HT1080 (cell line): ENCODE measurements at places on chromosomes 6 and 20. TPM values are rescaled to one million over a fixed set of nuclear protein-coding genes. Genes with fewer than 3 reads are reported as not detected.

PLA2G7 gene
- not detected in 2 replicates for total RNA-seq

SLC35D3 gene
- 0.07 TPM in 1 of 2 replicates, not detected in the other for total RNA-seq

NKX2-4 gene
- total RNA-seq, result 1.8 and 3.1 TPM in 2 replicates

CST5 gene
- not detected in 2 replicates for total RNA-seq

OR2B6 gene
- total RNA-seq, result not detected in 2 replicates

DEFB124 gene
- total RNA-seq, result not detected in 2 replicates

HLA-DOA gene
- total RNA-seq, result not detected in 2 replicates

GSTA3 gene
- total RNA-seq, result not detected in 2 replicates

ENPP1 gene
- 17.9 and 24.7 TPM in 2 replicates for total RNA-seq

RIMS1 gene
- total RNA-seq, result 0.06 and 0.07 TPM in 2 replicates

MLIP gene
- not detected in 2 replicates for total RNA-seq

MCCD1 gene
- not detected in 2 replicates for total RNA-seq

DNA sequence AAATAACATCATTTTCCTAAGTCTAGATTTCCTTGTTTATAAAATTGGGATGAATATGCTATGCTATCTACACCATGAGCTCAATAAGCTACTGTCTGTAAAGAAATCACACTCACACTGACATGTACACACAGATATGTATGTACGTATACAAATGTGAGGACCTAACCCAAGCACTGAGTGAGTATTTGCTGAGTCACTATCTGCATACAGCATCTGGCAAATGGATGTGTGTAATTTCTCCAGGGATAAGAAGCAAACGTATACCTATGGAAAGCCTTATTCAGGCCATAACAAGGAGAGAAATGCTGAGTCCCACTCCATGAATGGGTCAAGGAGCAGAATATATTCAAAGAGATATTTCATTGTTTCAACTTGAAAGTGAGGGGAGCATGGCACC is 153.9 kb downstream of the LPA start:
- peak; percentile 55 for DNase-seq

DNA sequence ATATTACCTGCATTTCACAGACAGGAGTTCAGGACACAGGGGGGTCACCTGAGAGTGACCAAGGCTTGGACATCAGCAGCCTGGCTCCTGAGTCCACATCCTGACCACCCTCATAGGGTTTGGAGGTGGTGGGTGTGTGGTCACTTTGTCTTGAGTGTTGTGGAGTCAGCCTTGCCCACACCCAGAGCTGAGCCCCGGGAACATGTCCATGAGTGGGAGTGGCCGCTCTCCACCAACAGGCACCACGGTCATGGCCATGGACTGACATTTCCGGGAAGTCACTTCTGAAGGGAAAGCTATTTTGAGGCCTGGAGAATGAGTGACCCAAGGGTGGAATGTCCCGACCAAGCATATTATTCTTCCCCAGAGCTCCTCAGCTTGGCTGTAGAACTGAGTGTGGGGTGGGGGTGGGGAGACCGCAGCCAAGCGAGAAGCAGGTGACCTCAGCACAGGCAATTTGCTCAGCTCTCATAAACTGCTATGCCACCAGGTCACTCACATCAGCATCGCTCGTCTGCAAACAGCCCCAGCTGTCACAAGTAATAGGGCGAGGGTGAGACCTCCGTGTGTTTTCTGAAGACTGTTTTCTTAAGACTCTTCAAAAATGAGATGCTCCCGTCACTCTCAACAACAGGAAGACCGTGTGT is 348.6 kb upstream of the CDH4 start:
- no peak for DNase-seq

GRCh38 chr6:122818866-122819265 is 29.8 kb downstream of the SMPDL3A start:
- no peak for DNase-seq

- DNase-seq, result no peak
These were observed 12.9 kb upstream of the MYBL2 start for GRCh38 chr20:43653966-43654365.

DNA sequence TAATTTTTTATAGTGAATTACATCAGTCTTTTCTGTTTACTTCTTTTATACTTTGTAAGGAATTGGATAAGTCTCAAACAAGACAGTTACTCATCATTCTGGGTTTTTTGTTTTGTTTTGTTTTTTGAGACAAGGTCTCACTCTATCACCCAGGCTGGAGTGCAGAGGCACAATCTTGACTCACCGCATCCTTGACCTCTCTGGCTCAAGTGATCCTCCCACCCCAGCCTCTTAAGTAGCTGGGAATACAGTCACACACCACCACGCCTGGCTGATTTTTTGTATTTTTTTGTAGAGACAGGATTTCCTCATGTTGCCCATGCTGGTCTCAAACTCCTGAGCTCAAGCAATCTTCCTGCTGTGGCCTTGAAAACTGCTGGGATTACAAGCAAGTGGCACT is 524.3 kb downstream of the EYS start:
- DNase-seq, result peak; percentile 68

GRCh38 chr6:138201836-138202235 is 16.5 kb downstream of the PBOV1 start:
- DNase-seq, result no peak

GRCh38 chr6:138765896-138766655 is 7.5 kb upstream of the CCDC28A start:
- DNase-seq, result peak; percentile 18

GRCh38 chr6:125749865-125750691 is 646 bp downstream of the HEY2 start:
- DNase-seq, result no peak

- DNase-seq, result no peak
These were observed 29.8 kb downstream of the AIG1 start for GRCh38 chr6:143090314-143091044.

GRCh38 chr20:59933296-59933848 is at the start of gene SYCP2:
Gene SYCP2, minus strand, starts transcription at chr20:59933637. Its CDS starts 11,224 bp downstream, at chr20:59922413.
- DNase-seq, result no peak

DNA sequence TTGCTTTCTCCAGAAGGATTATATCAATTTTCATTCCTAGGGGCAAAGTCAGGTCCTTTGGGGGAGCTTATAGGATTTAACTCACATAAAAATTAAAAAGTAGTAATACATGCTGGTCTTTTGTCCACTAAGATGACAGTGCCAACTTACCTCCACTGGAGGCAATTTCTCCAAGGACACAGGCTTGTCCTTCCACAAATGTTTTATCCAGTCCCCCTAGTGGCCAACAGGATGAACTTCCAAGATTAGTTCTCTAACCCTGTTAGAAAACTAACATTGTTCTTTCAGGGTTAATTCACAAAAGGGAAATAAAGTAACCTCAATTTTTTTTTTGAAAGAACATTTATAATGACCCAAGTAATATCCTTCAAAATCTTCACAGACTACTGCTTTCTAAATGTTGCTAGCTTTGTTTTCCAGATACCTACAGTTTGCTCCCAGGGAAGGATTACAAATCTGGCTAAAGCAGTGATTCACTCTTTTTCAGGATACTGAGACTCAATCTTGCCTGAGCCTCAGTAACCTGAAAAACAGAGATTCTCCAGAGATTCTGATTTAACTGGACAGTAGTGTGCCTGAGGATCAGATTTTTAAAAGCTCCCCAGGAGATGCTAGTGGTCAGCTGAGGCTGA is 31.7 kb upstream of the UBR2 start:
- DNase-seq, result peak; percentile 32

- peak; percentile 62 for DNase-seq
These were observed 204.5 kb downstream of the UBE3D start for GRCh38 chr6:82861121-82861520.

DNA sequence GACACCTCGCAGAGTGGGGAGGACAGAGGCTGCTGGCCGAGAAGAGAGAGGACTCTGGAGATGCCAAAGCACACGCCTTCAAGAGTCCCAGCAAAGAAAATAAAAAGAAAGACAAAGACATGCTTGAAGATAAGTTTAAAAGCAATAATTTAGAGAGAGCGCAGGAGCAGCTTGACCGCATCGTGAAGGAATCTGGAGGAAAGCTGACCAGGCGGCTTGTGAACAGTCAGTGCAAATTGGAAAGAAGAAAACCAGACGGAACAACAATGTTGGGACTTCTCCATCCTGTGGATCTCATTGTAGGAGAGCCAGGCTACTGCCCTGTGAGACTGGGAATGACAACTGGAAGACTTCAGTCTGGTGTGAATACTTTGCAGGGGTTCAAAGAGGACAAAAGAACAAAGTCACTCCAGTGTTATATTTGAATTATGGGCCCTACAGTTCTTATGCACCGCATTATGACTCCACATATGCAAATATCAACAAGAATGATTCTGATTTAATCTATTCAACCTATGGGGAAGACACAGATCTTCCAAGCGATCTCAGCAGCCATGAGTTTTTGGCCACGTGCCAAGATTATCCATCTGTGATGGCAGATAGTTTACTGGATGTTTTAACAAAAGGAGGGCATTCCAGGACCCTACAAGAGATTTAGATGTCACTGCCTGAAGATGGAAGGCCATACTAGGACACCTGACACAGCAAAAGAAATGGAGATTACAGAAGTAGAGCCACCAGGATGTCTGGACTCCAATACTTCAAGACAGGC is 52.2 kb downstream of the REV3L start:
- DNase-seq, result no peak

DNA sequence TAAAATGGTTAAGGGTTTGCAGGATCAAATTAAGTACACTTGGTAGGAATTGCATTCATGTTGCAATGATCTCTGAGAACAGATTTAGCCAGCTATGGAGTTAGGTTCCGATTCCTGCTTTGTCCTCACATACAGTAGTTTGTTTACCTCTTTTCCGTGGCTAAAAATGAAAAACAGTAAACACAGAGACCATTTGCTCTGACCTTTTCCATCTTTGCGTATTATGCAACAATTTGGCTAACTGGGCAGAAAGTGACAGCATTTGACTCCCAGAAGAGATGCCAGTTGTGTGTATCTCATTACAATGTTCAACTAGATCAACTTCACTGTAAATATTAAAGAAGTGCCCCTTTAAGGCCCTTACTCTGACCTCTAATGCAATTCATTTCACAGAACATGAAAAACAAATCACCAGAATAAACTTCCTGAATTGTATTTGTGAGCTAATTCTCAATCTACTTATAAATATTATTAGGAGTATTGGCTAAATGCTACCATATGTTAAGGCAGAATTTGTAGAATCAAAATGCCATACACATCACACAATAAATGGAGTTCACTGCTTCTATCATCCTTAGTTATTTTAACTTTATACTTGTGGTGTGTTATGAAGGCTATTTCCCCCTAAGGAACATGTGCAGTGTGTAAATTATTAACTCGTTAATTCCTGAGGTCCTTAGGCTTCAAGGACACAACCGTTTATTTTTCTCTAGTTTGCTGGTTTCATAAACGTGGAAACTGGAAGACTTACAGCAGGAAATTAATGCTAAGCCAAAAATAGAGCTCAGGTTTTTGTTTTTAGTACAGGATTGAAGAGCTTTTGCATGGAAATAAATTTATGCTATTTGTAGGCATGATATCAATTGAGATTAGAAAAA is 380.7 kb upstream of the CITED2 start:
- no peak for DNase-seq

GRCh38 chr6:144411531-144412165 is 126.5 kb downstream of the UTRN start:
- no peak for DNase-seq

DNA sequence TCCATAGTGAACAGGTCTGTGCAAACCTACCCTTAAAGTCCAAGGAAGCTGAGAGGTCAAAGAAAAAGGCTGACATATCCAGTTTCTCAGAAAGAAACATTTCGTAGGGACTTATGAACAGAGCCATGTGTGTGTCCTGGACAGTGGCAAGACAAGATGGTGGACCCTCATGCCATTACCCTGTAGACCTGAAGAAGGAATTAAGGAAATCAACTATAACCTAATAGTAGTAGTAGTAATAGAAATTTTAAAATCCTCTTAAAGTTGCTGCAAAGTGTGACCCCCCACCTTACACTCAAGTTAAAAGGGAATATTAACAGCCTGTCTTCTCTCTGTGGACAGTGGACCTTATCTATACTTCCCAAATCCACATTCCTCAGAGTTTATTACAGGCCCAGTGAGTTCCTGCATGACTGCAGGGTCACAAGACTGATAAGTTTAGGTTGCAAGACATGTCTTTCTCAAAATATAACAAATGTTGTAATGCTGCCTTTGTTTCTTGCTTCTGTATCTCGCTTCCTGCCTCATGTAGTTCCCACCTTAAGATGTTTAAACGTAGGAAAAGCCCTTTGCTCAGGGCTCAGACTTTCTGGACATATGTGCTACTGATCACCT is 10.6 kb downstream of the IL22RA2 start:
- DNase-seq, result no peak

- DNase-seq, result no peak
These were observed 152.7 kb downstream of the DLL1 start for GRCh38 chr6:170137911-170138910.

- DNase-seq, result peak; percentile 71
These were observed 635 bp upstream of the C20orf203 start for GRCh38 chr20:32674362-32674789.

GRCh38 chr6:12635375-12635774 is 81.2 kb upstream of the PHACTR1 start:
- DNase-seq, result no peak

DNA sequence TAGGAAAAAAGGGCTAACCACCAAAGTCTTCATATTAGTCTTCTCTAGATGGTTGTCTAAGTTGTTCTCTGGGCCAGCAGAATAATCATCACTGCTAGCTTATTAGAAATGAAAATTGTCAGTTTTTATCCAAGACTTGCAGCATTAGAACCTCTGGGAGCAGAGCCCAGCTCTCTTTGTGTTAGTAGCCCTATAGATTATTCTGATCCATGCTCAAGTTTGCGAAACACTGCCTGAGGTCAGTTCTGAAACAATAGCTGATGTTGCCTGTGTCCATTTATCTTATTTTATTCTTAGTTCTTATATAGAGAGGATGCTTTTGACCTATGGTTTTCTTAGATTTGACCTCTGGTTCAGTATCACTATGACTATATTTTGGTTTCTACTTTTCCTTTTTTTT is 66.9 kb downstream of the BCKDHB start:
- DNase-seq, result no peak

- DNase-seq, result no peak
These were observed 33.9 kb downstream of the FOXO3 start for GRCh38 chr6:108594640-108595039.

GRCh38 chr6:109695468-109695867 is 4.4 kb downstream of the FIG4 start:
- DNase-seq, result no peak

DNA sequence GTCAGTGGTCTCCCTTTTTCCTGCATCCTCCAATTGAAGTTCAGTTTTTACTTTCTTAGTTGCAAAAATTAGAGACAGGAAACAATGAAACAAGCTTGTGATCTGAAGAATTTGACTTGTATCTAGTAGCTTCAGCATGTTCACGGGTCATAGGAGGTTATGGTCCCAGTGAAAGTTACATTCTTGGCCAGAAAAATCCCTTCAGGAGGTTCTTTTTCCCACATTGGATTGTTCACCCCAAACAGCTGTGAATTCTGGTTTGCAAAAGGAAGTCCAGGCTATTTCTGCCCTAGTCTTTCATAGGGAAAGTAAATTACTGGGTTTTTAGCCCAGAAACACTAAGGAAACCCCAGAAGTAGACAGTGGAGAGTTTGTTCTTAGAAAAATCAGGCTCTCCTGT is 8.1 kb downstream of the ANKS1A start:
- DNase-seq, result no peak
